Cortex of kidney (tissue), 1 donor: ENCODE measurements at places on chromosomes 4 and X.

GRCh38 chr4:119543779-119544178 is 84.8 kb downstream of the PDE5A start:
- DNase-seq, result no peak

DNA sequence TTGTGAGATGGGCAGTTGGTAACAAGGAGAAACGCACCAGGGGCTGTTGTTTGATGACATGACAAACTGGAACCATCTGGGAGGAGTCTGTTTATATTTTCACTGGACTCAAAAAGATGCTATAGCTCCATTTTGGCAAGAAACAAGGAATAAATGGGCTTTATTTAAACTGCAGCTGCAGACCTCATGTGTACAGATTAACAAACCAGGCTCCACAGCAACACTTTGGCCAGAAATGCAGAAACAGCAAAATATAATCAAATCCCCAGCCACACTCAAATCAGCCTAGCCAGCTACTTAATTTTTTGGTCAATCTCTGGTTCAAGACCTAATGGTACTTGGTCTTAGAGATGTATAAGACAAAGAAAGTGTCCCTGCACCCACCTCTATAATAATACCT is 52.7 kb downstream of the ASB9 start:
- no peak for DNase-seq

DNA sequence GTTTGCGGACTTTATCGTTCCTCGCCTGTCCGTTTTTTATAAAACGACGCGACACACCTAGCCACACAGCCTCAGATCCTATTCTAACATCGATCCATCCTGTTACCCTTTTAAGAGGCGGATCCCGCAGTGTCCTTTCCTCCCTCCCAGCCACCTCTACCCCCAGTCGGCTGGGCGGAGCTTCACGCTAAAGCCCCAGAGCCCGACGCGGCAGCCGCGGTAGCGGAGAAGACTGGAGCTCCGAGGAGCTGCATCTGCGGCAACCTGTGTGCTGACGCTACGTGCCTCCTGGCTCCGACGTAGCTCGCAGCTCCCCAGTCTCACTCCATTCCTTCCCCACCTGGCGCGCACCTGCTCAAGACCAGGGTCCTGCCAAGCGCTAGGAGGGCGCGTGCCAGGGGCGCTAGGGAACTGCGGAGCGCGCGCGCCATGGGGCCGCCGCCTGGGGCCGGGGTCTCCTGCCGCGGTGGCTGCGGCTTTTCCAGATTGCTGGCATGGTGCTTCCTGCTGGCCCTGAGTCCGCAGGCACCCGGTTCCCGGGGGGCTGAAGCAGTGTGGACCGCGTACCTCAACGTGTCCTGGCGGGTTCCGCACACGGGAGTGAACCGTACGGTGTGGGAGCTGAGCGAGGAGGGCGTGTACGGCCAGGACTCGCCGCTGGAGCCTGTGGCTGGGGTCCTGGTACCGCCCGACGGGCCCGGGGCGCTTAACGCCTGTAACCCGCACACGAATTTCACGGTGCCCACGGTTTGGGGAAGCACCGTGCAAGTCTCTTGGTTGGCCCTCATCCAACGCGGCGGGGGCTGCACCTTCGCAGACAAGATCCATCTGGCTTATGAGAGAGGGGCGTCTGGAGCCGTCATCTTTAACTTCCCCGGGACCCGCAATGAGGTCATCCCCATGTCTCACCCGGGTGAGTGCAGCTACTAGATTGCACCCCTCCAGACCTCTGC is at the start of gene RNF128:
Gene RNF128 (plus strand): TSS at position 217 of the 953 bp plus-strand sequence. CDS start 213 bp downstream, at position 430.
- no peak for DNase-seq

DNA sequence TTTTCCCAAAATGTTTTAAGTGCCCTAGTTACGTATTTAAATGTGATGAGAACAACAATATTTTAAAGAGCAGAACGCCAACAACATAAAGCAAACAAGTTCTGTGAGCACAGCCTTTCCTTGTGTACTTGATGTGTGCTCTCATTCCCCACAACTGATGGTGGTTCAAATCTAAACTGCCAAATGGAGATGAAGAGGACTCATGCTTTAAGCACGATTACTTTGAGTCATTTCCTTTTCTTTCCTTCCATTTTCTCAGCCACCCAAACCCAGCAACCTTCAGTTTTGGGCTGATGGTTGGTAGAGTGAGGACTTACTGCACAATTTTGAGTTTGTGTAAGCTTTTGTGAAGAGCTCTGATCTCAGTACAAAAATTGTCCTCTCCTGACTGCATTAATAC is 1.7 kb downstream of the NSD2 start:
- DNase-seq, result no peak
